ENCODE measurements at places on chromosomes 3 and 15.

DNA sequence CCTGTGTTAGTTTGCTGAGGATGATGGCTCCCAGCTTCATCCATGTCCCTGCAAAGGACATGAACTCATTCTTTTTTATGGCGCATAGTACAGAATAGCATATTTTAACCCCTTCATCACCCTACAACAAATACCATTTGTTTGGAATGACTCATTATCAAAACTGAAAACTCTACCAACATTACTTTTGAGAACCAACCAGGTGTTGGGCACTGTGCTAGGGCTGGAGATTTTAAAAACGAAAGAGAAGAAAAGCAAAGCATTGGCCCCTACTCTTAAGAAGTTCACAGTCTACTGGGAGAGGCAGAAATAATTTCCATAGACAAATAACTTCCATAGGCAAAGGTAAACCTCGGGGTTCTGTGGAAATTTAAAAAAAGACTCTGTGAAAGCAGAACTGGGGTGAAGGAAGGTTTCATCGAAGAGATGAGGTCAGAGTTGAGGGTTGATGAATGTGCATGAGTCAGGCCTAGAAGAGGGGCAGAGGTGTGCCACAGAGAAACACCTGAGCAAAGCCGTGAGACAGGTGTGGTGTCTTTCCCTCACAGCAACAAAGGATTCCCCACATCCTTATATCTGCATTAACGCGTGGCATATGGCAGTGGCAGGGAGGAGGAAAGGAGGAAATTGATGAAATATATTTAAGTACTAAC, 51.0 kb downstream of the MCF2L2 start:
- DNase-seq = no peak

DNA sequence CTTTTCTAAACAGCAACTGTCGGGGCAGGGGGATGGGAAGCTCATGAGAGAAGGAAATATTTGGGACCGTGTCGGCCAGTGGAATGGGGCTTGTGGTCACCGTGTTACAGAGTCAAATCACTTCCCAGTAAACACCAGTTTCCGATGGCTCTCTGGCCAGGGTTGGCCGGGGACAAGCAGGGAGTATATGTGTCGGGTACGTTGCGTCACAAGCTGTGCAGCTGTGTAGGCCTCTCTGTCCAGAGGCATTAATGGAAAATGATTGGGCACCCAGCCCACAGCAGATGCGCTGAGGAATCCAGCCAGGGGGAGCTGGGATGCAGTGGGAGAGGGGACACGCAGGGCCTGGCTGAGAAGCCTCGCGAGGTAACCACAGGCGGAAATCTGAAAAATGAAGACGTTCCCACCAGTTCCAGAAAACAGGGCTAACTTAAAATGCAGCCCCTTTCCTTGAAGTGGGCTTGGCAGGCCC, 15.8 kb upstream of the ALDH1A3 start:
- DNase-seq = no peak

DNA sequence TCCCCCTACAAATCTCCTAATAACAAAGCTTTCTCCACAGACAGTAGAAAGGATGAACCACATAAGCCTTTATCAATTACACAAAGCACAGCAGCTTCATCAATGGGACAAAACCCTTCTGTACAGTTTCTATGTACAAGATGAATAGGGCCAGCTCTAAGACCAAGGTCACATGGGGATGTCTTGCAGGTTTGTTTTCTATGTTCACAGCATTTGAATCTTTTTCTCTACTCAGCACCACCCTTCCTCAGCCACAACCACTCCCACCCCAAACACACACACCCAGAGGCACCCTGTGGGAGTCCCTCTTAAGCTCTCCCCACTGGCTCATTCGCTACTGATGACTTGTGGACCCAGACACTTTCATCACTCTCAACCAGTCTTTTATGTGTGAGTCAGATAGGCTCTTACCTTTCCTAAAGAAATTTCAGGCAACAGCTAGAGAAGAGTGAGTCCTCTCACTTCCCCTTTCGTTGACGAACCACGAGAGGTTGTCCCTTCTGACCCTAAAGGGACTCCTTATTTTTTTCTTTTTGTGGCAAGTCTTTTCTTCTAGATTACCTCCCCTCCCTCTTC, 57.9 kb downstream of the ARHGAP31 start:
- DNase-seq = peak; percentile 65

GRCh38 chr15:31293655-31294054, 33.0 kb upstream of the KLF13 start:
- peak; percentile 37 for DNase-seq

- no peak for DNase-seq
Measured at GRCh38 chr3:65556934-65557577, 481.7 kb downstream of the MAGI1 start.

DNA sequence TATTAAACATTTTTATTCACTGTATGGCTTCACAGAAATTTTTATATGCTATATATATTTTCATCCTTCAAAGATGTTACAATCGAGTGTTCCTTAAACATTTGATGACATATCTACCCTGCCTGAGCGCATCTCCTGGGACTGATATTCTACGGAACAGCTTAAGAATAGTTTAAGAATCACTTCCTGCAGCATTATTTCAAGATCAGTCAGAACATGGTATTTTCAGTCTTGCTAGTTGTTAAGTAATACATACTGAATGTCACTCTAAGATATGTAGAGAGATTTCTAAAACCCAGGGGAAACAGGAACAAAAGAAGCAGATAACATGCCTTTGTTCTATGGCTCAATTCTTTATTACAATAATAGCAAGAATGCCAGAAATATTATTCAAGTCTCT, 8.7 kb downstream of the COL8A1 start:
- no peak for DNase-seq

- DNase-seq = no peak
Measured at GRCh38 chr3:60504827-60505457, 746.3 kb downstream of the FHIT start.

- DNase-seq = no peak
Measured at GRCh38 chr15:70707686-70708300, 55.6 kb downstream of the UACA start.

GRCh38 chr15:97443101-97443500, 517.4 kb upstream of the ARRDC4 start:
- no peak for DNase-seq

- no peak for DNase-seq
Measured at GRCh38 chr3:123021388-123021787, 6.2 kb downstream of the SEMA5B start.

DNA sequence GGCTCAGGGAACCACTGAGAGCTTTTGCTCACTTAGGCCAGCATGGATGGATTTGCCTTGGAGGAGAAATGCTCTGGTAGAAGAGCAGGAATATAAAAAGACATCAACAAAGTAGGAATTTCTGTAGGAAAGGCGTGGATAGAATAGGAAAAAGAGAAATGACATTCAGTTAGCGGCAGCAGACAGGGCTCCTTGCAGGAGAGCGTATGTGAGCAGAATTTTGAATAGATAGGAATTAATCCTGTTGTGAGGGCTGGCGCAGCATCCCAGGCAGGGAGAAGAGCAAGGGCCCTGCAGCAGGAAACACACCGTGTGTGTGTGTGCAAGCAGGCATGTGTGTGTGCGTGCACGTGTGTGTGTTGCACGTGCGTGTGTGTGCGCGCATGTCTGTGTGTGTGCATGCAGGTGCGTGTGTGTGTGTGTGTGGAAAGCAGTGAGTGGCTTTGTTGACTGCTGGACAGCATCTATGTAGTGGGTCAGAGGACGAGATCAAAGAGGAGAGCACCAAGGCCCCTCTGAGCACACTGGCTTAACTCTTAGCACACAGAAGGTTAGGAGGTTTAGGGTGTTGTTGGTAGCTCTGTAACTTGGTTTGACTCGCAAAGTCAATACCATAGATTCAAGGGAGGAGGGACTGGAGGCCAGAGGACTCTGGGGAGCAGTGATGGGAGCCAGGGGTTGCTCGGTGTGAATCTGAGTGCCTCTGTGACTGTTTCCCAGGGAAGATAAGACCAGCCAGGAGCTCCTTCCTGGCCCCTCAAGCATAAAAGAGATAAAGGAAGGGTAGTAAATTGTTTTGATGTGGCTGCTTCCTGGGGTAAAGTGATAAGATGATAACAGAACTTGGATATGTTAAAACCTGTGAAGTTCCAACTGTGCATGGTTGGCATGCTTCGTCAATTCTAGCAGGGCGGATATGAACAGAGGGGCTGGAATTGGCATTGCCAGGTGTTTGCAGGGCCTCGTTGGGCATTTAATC, 639.5 kb downstream of the NR2F2 start:
- no peak for DNase-seq

Measured in AML-193 (cell line).